D341Med (cell line): ENCODE measurements at places on chromosomes 7 and 10.

DNA sequence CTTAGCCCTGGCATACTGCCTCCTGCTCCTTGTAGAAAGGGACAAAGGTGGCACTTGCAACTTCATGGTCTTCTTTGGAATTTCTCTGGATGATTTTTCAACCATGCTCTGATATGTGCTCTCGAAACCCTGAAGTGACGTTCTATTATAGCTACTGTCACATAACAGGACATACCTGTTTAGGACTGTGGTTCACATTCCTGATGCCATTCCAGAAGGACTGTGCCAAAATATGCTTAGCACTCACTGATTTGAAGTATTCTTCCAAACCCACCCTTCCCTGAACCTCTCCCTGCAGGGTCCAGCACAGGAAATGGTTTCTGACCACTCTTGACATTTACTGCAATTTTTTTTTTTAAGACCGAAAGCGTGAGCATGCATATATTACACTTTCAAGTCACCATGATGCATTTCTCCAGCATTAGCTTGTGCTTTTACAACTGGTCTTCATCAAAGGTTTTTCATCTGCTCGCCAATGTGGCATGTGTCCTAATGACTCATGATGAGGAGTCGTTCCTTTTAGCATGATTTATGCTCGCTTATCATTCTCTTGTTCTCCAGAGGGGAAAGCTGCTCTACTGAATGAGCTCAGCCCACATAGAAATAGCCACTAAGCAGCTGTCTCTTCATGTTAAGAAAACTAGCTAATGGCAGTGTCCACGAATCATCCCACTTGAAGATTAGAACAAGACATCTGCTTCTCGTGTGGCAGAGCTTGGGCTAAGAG is 135.2 kb downstream of the ADAM12 start:
- no peak for DNase-seq

- no peak for DNase-seq
Measured at GRCh38 chr7:1087465-1087814, 473 bp upstream of the GPER1 start.

GRCh38 chr7:154928136-154929005 is 74.6 kb downstream of the PAXIP1 start:
- DNase-seq = no peak

DNA sequence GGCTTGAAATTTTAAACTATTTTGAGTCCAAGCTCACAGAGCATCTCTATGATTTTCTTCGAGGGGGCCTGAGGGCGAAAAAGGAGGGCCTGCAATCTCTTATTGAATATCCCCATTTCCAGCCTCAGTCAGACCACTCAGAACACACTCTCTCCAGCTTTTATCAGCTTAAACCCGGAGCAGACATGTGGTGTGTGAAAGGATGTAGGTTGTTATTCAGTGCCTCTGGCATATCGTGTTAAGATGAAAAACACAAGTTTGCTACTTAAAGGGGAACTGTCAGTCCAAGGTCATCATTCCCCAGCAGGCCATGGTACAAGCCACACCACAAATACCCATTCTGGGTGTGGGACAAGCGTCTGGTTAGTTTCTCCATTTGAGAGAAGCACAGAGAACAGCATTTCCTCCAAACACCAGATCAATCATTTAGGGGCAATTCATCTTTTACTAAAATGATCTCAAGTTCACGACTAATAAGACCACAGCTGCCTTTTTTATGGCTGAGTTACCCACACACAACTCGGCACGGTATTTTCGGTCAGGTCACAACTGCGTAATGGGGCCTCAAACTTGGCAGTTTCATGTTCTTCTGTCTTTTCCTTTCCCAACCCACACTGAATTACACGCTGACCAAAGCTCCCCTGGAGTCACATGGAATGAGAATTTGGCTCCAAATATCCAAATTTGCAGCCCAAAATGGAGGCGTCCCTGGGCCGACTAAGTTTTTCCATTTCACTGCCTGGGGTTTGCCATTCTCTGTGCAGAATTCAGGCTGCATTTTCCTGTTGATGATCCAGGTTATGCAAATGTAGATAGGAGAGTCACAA is 188.4 kb downstream of the SEM1 start:
- no peak for DNase-seq

- no peak for DNase-seq
Measured at GRCh38 chr7:51456-52068, 140.8 kb upstream of the FAM20C start.

- no peak for DNase-seq
Measured at GRCh38 chr7:102432442-102433218, 745 bp upstream of the ORAI2 start.

DNA sequence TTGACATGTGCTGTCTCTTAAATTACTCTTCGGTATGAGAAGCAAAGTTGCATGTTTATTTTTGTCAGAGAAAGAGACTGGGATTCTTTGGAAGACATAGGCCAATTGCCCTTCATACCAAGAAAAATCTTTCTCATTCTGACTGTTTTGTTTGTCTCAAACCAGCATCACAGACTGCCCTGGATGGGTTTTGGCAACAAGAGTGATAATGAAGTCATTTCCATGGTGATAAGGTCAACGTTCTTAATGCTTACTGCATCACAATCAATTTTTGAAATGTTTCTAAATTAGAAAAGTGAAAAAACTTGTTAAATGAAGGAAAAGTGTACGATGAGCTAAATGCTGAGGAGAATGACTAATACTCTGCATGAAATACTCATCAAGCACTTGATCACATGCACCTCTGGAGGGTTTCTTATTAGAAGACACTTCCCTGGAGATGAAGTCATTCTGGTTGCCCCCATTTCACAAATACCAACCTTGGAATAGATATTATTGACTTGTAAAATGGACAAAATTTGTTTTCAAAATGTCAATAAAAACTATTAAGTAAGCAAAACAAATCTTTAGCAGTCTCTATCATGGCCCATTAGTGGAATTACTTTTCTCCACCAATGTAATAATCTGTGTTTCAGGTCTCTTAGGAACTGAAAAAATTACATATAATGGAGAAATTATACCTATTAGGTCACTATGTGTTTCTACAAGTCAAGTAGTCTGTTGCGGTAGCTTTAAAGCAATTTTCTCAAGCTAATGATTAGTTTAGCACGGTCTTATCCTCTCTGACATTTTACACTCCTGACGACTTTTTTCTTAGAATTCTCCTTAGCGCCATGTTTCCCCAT is 19.9 kb upstream of the SEC61G start:
- no peak for DNase-seq
